Cerebellum (tissue), 4 donors: ENCODE measurements at places on chromosomes 3 and 15. TPM values are rescaled to one million over a fixed set of nuclear protein-coding genes. Genes with fewer than 3 reads are reported as not detected.

Gene ZBTB20
- total RNA-seq, result 84.3 TPM

Gene DNAH12
- 1.7 TPM for total RNA-seq

Gene BLOC1S6
- total RNA-seq, result 79.7 TPM

Gene STIMATE
- total RNA-seq, result 11.3 TPM

Gene GABRB3
- 73.9 TPM for total RNA-seq

Gene DNAJB8
- not detected for total RNA-seq

Gene CKMT1B
- 10.3 TPM for total RNA-seq

DNA sequence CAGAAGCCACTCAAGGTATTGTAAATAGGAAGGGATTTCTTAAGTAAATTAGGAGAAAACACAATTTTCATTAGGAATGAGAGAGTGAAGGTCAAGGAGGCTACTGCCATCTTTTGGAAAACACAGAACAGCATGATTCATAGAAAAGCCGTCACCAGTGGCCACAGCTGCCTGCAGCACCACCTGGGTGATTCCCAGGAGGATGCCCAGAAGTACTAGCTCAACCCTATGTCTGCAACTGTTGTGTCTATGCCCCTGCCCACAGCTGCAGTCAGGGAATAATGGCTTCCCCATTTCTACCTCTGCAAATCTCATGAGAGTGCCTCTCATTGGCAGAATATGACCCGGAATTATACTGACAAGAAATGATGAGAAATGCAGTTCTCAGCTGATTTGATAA lies 300.0 kb downstream of the IGSF11 start:
- DNase-seq, result no peak

- DNase-seq, result no peak
Observed at GRCh38 chr3:114827495-114827894, 319.6 kb downstream of the ZBTB20 start.

DNA sequence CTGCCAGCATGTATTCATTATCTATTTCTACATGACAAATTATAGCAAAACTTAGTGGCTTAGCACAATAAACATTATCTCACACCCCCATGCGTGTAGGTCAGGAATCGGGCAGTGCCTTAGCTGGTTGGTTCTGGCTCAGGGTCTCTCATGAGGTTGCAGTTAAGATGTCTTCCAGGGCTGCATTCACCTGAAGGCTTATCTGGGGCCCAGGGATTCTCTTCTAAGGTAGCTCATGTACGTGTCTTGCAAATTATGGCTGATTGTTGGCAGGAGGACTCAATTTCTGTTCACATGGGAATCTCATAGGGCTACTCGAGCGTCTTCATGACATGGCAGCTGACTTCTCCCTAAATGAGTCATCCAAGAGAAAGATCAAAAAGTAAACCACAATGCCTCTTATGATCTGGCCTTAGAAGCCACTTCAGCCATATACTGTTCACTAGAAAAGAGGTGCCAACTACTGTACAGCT lies 42.9 kb upstream of the TSC22D2 start:
- no peak for DNase-seq

GRCh38 chr3:138148503-138148902 lies 16.3 kb upstream of the A4GNT start:
- no peak for DNase-seq

- DNase-seq, result no peak
Observed at GRCh38 chr15:90336705-90337141, 15.4 kb upstream of the ZNF774 start.

DNA sequence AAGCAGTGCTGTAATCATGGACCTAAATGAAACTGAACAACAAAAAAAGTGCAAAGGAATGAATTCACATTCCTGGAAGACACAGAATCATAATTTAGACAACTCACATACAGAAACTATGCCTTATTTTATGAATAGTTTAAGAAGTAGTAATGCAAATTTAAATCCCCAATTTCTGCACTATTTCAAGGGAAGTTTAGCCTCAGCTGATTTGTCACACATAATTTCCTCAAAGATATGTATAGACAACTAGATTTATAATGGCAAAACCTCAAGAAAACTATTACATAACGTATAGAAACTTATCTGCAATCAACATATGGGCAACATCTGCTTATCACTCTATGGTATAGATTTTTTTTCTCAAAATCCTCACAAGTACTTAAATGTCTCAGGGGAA lies 7.8 kb upstream of the PTX3 start:
- no peak for DNase-seq

GRCh38 chr3:39443530-39443929 lies 23.9 kb upstream of the MOBP start:
- no peak for DNase-seq

- DNase-seq, result no peak
Observed at GRCh38 chr3:187015903-187016638, 85.7 kb downstream of the ST6GAL1 start.

- DNase-seq, result no peak
Observed at GRCh38 chr3:50170689-50171088, 15.6 kb downstream of the SEMA3F start.

- DNase-seq, result no peak
Observed at GRCh38 chr15:74773329-74773728, 8.6 kb upstream of the CSK start.
